ENCODE measurements at places on chromosomes 6 and 20.

DNA sequence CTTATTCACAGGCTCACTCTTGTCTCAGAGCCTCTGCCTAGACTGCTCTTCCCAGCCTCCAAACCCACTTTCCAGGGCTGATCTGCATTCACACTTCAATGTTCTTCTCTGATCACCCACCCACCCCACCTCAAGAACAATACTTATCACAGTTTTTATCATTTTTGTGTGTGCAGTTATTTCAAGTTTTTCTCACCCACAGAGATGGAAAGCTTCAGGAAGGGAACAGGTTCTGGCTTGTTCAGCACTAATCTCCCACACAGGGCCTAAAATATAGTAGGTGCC is 160.9 kb downstream of the MRPL14 start:
- DNase-seq = no peak

DNA sequence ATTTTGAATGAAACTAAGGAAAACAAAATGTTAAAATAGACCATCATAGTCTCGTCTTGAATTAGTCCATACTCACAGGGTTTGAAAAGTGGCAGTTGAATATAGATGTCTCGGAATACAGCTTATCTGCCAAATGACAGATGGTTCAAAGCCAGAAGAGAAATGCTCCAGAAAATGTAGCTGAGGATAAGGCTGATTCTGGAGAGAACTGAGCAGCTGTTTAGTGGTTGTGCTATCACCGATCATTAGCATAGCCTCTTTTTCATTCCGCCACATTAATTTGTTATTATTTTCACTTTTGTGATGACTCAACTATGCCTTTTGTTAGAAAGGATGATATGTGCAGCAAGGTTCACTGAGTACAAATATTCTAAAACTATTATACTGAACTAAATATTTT is 390.2 kb upstream of the MAN1A1 start:
- DNase-seq = no peak

GRCh38 chr6:113103634-113104361 is 753.3 kb upstream of the MARCKS start:
- DNase-seq = peak; percentile 55

DNA sequence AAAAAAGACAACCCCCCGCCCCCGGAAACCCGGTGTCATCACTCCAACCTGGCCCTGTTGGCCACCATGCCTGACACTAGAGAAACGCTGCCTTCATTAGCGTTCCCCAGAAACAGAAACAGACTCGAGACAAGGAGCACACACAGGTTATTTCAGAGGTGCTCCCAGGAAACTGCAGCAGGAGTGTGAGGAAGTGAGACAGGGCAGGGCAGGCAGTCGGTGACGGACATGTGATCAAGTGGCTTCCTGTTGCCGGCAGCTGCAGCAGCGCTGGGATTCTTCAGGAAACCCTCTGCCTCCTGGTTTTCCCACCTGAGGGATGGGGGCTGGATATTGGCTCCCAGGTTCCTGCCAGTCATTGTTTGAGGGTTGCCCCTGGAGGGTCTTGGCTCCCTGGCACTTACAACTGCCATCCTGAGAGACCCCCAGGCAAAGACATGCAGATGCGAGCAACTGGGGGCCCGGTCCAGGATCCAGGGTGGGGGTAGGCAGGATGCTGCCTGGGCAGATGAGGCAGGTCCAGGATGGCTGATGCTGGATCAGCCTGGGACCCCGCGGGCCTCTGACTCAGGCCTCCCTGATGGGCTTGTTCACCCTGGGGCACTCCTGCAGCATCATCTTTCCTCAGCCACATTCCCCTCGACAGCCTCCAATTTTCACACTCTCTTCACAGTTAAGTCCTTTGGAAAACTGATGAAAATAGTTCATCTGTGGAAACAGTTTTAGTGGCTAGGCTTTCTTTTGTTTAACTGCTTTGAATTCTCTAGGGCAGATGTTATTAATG is 150.7 kb upstream of the SYNDIG1 start:
- DNase-seq = no peak

GRCh38 chr6:145137425-145137824 is 597.9 kb downstream of the EPM2A start:
- no peak for DNase-seq
